ENCODE measurements at places on chromosomes 13 and 19.

DNA sequence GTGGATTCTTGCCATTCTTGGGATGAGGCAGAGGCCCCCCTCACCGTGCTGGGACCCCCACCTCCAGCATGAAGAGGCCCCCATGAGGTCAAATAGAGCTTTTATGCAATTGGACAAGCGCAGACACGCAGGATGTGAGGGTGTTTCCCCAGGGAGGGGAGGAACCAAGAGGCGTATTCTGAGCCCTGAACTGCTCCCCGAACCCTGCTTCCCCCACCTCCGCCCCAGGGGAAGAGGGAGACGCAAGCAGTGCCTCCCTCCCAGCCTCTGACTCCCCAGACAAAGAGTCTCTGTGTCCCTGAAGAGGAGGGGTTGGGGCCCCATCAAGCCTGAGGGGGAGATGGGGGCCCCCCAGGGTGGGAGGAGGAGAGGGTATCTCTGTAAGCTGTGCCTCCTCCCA is 1.3 kb upstream of the RDH8 start:
- DNase-seq: no peak

DNA sequence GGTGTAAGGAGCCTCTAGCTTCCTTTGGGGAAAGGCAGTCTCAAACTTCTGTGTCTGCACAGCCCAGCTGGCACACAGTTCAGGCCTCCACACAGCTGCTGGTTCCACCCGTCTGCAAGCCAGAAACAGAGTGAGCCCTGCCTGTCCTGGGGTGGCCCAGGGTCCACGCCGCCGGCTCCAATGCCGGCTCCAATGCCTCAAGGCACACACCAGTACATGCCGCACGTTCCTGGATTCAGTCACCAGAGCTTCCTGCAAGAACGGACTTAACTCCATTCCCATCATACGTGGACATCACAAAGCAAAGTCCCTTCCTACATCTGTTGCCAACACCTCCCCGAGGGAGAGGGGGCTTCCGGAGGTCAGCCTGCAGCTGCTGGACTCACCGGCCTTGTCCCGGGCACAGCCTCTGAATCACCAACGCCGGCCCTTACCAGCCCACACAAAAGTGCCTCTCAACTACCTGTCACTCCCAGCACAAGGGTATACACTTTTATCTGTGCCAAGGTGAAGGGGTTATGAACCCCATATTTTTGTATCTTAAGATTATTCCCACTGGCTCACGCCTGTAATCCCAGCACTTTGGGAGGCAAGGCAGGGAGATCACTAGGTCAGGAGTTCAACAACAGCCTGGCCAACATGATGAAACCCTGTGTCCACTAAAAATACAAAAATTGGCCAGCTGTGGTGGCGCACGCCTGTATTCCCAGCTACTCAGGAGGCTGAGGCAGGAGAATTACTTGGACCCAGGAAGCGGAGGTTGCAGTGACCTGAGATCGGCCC is 8.5 kb downstream of the SH3GL1 start:
- DNase-seq: no peak

- no peak for DNase-seq
Observed at GRCh38 chr13:42420304-42420703, 148.4 kb downstream of the AKAP11 start.

DNA sequence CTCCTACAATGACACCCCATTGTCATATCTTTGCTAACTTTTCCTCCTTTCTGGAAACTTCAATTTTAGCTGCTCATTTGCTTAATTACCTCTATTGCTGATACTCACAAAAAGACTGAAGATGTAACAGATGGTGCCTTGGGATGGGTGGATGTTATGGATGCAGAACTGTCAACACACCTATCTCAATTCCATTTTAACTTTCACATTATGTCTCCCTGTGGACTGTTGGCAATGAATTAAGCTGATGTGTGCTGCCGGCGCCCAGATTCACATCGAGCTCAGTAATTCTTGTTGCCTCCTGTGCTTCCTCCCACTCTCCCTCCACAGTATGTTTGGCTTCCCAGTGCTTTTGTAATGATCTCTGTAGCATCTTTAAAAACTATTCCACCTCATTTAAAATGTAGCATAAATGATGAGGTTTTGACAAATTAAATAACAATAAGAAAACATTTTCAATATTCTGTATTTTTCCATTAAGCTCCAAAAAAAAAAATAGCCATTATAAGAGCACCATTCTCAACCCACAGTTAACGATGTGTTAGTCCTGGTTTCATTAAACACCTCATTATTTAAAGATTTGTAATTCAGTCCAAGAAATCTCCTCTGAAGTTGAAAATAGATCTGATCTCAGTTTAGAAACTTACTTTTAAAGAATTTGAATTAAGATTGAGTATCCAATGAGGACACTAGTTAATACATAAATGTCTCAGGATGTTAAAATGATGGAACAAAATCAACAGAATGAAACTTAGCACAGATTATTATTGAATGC is 99.9 kb upstream of the FAM216B start:
- no peak for DNase-seq

DNA sequence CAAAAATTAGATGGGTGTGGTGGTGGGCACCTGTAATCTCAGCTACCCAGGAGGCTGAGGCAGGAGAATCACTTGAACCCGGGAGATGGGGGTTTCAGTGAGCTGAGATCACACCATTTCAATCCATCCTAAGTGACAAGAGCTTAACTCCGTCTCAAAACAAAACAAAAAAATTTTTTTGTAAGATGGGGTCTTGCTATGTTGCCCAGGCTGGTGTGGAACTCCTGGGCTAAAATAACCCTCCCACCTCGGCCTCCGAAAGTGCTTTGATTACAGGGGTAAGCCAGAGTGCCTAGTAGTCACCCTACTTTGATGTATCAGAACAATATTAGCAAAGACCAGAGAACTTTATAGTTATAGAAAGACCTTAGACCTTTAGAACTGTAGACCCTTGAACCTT is 7.9 kb downstream of the SPTBN4 start:
- no peak for DNase-seq

GRCh38 chr13:85816413-85816812 is 17.2 kb upstream of the SLITRK6 start:
- DNase-seq: no peak

- no peak for DNase-seq
Observed at GRCh38 chr13:34412817-34413375, 529.2 kb upstream of the NBEA start.

DNA sequence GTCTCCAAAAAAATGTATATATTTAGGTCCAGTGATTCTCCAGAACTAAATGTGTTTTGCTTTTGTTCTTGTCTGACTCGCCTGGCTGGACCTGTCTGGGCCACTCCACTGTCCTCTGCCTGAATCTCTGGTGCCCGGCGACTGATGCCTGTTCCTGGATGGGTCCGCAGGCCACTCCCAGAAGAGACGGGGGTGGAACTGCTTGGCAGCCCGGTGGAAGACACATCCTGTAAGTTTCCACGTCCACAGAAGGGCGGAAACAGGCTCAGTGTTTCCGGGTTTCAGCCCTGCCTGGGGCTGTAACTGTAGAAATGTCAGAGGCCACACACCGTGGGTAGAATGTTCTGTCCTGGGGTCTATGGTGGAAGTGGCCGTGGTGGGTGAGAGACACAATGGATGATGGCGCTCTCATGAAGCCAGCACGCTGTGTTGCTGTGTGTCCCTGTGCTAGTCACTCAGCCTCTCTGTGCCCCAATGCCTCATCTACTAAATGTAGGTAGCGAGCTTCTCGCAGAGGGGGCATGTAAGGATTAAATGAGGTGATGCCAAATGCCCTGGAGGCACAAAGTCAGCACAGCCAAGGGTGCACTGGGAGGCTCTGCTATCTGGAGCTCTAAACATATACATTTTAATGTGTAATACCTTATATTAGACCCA is 22.0 kb downstream of the ATCAY start:
- no peak for DNase-seq

DNA sequence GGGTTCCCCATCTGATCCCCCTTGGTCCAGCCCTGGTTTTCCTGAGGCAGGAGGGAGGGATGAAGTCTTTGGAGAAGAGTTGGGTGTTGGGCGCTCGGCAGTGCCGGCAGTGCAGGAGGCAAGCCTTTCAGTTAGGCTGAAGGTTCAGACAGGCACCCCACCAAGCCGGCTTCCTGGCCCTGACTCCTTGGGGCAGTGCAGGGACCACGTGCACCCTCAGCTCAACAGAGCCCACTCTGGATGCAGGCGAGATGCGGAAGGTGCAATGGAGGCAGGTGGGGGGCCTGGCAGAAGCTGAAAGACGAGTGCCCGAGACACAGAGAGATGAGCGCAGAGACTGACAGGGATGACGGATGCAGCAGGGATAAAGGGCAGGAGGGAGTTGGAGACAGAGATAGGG is 11.1 kb downstream of the MAMSTR start:
- DNase-seq: no peak

DNA sequence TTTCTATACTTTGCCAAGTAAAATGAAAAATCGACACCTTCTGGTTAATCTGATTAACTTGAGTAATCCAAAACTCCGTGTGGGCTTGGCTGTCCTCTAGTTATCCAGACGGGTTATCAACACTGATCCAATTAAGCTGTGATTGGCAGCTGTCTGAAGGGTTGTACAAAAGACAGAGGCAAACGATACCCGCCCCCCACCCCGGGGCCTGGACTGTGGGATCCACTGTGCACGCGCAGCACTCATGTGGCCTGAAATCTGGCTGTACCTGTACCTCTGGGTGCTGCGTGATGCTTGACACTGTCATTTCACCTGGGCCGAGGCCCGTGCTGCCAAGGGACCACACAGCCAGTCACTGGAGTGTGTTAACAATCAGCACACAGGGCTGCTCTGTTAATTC is 53.5 kb downstream of the COL4A2 start:
- DNase-seq: no peak

DNA sequence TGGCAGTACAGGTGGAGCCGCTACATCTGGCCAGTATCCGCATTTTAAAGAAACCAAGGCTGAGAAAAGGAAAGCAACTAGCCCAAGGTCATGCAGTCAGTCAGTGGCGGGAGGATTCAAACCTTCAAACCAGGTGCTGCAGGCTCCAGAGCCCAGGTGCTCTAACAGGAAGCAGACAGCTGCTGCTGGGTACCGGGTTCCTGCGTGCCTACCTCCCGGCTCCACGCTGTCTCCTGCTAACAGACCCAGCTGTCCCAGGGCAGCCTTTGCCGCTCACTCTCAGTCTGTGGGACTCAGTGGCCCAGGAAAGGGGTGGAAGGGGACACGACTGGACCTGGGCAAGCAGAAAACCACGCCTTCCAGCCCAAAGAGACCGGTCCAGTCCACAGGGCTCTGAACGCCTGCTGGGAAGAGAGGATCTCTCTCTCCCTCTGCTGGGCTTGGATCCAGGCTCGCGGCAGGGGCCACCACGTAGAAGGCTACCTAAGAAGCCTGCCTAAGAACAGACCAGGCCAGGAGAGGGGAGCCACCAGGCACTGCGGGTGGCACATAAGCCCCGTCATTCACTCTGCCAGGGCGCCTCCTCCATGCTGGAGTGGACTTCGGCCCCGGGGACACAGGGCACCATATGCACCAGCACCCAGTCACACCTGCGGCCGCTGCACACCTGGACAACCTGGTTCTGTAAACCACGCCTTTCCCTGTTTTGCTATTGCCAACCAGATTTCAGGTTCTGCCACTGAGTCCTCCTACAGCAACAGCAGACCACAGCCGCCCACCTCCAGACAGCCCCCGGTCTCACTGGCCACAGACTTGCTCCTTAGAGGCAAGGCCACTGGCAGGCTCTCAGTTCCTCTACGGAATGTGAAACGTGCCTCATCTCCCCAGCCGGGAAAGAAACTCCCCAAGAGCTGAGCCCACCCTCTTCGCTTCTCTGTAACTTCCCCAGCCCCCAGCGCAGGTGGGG is 4.6 kb downstream of the DAPK3 start:
- DNase-seq: no peak

DNA sequence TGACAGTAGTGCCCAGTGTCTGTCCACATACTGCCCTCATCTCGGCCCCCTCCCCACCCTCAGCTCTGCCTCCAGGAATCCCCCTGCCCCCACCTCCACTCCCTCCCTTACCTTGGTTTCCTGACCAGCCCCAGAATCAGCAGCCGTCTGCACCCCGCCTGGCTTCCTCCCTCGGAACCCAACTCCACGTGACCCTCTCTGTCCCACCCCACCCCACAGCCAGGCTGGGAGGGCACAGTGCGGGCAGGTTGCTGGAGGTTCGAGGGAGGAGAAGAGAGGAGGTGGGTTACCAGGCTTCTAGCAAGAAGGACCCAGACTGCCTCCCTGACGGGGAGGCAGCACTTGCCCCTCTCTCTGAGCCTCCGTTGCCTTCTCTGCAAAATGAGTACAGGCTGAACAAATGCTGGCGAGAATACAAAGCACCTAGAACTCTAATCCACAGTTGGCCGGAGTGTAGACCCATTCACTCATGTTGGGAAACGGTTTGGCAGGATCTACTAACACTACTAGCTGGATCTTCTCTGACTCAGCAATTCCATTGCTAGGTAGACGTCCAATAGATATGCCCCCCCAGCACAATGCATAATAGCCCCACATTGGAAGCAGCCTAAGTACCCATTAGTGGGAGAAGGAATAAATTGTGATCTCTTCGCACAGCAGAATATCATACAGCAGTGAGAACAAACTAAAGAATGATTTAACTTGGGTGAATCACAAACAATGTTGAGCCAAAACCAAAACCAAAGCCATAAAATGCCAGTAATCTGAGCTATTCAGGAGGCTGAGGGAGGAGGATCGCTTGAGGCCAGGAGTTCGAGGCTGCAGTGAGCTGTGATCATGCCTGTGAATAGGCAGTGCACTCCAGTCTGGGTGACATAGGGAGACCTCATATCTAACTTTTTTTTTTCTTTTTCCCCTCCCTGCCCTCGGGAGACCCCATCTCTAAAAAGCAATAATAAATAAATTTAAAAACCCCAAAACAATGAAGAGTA is at the start of gene RASAL3:
Gene RASAL3, minus strand, starts transcription at position 151 of the 992 bp plus-strand sequence. CDS start 186 bp downstream, outside the sequence.
- DNase-seq: peak; percentile 81

DNA sequence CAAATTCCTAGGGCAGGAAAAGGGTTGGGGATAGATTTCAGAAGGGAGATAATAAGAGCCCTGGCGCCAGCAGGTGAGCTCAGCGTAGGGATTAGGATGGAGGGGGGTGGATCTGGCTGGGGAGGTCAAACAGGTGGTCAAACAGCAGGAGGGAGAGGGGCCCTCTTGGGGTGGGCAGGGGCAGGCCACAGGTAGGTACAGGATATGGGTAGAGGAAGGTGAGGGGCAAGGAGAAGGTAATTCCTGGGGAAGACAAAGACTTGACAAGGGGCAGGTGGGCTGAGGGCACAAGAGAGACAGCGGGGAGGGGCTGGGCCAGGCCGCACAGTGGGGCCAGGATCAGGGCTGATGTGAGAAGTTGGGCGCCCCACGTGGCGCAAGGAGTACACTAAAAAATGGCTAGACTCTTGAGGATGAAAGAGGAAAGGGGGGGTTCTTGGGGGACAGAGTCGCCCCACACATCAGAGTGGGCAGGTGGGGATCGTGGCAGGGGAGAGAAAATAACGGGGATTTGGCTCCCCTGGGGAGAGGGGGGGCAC is 713 bp downstream of the KRI1 start:
- peak; percentile 77 for DNase-seq

GRCh38 chr13:77807431-77808135 is 110.1 kb downstream of the SLAIN1 start:
- no peak for DNase-seq

DNA sequence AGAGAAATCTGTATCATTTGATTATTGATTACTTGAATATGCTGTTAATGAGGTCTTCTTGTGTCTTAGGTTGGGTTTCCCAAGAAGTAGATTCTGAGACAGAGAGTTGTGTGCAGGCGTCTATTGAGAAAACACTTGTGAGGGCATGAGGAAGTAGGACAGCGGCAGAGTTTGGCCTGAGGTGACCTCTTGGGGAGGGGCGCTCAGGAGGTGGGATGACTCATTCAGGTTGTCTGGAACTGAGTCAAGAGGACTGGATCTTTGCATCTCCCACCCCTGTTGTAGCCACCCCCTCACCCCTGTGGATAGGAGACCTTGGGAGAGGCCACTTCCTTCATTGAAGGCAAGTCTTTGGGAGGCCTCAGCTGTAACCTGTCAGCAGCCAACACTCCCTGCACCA is 35.2 kb upstream of the WDFY2 start:
- DNase-seq: peak; percentile 15

Measured in CD4-positive, alpha-beta T cell (primary cell).